ENCODE measurements at places on chromosomes 2 and 18.

- DNase-seq = no peak
These were observed 211.1 kb downstream of the DSEL start for GRCh38 chr18:67305466-67305865.

GRCh38 chr18:65659312-65659711, 91.5 kb upstream of the CDH7 start:
- no peak for DNase-seq

DNA sequence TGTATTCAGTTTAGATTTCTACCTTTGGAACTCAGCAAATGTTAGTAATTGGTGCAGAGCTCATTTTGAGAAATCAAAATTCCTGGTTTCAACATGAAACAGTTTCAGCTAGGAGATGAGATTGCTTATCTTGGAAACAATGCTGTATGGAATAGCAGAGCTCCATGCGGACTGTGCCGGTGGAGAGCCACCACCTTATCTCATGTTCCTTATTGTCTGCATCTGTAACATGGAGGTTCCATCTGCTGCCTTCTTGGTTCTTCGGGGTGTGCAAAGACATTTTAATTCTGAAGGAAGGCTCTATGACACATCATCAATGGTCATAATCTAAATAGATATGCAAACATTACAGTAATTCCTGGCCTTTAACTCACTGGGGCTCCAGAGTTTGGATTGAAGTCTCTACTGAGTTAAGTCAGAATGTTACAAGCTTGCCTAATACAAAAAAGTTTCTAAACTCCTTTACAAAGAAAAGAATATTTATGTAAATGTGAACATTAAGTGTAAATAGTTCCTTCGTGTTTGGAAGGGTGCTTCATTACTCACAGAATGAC, 65.3 kb downstream of the PRKRA start:
- no peak for DNase-seq

DNA sequence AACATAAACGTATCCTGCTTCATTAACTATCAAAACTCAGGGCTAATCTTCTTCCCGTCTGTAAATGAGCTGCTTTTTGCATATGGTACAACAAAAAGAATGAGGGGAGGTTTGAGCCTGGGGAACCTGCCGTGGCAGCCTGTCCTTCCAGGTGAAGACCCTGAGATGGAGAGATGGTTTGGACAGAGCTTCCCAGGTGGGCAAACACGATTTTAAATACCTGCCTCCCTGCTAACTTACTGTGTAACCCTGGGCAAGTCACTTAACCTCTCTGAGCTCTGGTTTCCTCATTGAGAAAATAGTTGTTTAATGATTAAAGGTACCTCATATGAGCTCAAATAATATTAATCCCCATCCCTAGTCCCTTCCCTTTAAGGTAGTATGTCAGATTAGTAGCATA, 9.0 kb downstream of the EMX1 start:
- DNase-seq = no peak

DNA sequence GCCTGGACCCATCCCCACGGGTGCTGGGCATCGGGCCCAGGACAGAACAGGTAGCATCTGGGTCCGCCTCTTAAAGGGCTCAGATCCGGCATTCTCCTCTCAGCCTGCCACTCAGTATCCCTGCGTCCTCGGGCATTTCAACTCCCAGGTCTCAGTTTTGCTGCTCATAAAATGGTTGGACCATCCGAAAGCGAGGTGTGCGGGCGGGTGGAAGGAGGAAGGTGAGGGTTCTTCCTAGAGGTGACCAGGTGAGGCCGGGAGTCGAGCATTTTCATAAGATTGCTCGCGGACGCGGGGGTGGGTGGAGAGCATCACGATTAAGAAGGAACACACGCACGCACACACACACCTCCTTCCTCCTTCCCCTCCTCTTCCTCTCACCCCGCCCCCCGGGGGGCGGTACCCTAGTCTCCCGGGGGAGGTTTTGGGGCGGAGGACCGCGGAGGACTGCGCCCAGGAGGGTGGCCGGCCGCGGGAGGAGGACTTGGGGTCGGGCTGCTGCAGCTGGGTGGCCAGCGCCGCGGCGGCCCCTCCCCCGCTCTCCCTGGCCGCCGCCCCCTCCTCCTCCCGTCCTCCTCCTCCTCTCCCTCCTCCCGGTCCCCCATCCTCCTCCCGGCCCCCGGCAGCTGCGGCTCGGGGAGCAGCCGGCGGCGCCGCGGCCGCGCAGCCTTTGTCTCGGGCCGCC, 97.9 kb upstream of the GPR45 start:
- no peak for DNase-seq

DNA sequence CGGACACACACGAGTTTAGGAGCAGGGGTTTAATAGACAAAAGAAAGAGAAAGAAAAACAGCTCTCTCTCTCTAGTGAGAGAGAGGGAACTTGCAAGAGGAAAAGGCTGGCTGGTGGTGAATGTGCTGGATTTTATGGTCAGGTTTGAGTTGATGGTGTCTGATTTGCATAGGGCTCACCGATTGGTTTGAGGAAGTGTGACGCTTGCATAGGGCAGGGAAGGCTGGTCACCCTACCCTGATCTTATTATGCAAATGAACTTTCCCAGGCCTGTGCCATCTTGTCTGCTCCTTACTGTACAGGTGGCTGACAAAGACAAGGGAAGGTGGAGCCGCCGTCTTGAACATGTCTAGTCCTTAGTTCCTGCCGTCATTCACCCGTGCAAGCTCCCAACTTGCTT, 408.9 kb downstream of the RIT2 start:
- DNase-seq = peak; percentile 75

- DNase-seq = no peak
These were observed 5.8 kb upstream of the TWSG1 start for GRCh38 chr18:9328776-9329175.

DNA sequence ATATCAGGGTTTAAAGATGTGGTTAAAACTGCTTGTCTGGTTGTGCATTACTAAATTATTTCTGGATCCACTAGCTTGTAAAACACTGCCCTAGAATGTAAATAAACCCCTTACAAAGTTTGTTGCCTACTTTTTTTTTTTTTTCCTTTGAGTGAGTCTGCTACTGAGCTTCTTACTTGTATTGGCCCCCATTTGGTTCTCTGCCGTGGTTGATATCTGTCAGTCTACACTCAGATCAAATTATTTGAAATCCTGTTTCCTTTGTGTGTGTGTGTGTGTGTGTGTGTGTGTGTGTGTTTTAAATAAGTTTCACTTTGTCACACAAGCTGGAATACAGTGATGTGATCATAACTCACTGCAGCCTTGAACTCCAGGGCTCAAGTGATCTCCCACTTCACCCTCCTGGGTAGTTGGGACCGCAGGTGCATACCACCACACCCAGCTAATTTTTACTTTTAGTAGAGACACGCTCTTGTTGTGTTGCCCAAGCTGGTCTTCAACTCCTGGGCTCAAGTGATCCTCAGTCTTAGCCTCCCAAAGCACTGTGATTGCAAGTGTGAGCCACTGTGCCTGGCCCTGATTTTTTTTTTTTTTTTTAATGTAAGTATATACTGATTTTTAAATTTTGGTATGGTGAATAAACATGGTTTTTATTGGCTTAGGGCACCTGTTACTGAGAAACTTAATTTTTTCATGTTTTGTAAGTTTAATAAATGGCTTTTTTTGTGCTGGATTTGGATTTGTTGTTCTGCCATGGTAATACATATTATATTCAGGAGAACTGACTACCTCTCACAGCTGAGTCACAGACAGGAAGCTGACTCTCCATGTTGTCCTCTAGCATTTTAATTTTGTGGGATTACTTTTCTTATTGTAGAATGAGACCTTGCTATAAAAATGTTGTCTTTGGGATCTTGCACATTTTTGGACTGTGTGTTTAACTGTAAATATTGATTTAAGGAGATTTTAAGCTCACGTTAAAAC, 48.5 kb downstream of the MAP4K4 start:
- DNase-seq = no peak

GRCh38 chr2:233380132-233380895, 26.0 kb downstream of the DGKD start:
- no peak for DNase-seq

- no peak for DNase-seq
These were observed 33.5 kb downstream of the POLE4 start for GRCh38 chr2:74991977-74992376.

GRCh38 chr2:165645930-165646831, 147.9 kb downstream of the GALNT3 start:
- no peak for DNase-seq

DNA sequence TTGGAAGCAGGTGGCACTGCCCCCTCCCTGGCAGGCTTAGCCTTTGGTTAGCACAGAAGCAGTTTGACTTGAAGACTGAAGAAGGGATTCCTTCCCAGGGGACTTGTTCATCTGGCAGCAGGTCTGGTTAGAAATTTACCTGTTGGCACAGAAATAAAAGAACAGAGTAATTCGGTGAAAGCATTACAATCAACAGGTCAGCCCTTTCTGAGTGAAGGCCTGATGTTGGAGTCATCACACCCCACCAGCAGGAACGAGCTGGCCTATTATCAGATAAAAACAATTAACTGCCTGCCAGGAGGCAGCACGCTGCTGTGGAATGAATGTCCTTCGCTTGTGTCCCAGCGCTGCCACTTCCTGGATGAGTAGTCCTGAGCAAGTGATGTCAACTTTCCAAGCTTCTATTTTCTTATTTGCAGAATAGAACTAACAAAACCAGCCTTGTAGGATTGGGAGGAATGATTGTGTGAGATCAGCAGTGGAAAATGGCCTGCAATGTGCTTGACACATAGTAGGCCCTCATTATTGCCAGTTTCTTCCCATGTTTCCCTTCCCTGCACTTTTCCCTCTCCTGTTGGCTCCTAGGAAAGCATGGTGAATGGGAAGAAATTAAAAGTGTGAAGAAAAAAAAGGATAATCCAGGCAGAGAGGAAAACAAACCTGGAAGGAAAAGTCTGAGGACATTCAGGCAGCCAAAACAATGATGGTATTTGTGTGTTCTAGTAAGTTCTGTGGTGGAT, 29.0 kb downstream of the LGALSL start:
- no peak for DNase-seq

DNA sequence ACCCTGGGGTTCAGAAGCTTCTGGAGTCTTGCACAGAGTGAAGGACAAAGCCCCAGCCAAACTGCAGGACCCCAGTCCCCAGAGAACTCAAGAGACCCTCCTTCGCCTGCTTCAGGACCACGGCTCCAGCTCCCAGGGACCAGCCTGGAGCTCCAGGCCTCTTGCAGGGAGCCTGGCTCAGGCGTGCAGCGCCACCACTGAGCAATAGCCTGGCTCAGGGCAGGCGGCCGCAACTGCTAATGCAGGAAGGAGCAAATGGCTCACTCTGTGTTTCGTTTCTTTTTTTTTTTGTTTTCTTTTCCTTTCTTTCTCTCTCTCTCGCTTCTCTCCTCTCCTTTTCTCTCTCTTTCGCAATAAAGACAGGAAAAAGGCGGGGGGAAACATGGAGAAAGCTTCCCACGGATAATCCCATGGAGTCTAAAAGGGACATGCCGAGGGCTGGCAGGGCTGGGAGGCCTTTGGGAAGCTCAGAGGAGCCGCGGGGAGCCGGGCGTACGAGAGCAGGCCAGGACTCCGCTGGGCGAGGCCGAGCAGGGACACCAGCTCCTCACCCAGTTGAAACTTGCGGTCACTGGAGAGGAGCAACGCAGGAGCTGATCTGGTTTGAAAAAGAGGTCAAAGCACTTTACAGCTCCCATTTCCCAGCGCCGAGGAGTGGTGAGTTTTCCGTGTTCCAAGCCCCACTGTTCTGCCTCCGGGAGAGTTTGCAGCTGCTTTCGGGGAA, 244.8 kb downstream of the TWIST2 start:
- no peak for DNase-seq

- no peak for DNase-seq
These were observed 176.8 kb upstream of the GLI2 start for GRCh38 chr2:120558847-120559246.

GRCh38 chr2:201996679-201997314, 36.9 kb upstream of the FZD7 start:
- DNase-seq = no peak

- peak; percentile 0 for DNase-seq
These were observed 1321.6 kb upstream of the ACVR2A start for GRCh38 chr2:146523196-146523595.

DNA sequence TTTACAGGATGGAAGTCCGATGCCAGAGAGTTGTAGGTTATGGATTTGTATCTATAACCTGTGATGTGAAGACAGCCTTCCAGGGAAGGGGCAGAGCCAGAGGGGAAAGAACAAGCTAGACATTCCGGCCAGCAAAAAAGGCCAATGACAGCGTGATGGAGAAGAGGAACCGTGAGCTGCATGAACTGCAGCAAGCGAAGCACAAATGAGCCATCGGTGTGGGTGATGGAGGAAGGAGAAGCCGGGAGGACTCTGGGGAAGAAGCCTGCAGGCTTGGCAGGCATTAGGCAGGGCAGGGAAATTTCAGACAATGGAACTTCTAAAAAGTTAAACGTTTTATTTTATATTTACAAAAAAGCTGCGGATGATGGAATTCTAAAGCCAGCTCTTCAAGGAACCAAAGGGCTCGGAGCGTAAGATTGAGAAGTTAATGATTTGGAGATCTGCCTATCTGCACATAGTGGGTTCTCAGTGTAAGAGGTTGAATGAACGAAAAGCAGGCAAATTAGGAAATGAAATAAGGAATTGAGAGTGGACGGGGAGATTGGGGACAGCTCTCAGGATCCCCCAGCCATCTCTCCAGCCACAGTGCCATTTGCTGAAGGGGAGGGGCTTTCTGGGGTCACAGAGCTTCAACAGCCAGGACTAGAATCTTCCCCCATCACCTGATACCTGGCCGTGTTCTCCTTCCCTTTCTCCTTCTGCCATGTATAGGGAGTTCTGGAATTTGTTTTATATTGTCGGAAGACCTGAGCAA, 28.4 kb downstream of the NGEF start:
- no peak for DNase-seq

DNA sequence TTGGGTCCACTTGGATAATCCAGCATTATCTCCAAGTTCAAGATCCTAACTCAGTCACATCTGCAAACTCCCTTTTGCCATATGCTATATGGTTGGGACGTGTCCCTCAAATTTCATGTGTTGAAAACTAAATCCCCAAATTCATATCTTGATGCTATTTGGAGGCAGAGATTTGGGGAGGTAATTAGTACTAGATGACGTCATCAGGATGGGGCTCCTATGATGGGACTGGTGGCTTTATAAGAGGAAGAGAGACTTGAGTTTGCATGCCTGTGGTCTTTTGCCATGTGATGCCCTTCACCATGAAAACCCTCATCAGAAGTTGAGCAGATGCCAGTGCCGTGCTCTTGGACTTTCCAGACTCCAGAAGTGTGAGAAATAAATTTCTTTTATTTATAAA, 16.8 kb upstream of the SMAD4 start:
- DNase-seq = no peak

- no peak for DNase-seq
These were observed 15.0 kb downstream of the NAB1 start for GRCh38 chr2:190663839-190664238.

DNA sequence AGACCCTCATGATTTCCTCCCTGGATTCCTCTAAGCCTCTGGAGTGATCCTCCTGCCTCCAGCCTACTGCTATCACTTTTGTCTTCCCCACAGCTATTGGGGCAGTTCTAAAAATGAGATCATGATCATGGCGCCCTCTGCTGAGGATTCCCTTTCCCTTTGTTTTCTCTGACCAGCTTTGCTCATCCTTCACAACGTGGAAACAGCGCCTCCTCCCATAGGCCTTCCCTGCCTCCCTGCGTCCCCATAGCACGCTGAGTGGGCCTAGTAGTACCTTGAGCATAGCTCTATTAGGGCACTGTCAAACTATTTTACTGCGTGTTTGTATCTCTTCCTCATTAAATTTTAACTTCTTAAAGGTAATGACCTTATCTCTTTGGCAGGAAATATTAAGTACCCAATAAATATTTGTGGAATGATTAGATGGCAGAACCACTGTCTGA, 207.0 kb upstream of the FANCL start:
- peak; percentile 71 for DNase-seq

GRCh38 chr2:130963849-130964793, 127.4 kb downstream of the ARHGEF4 start:
- DNase-seq = peak; percentile 13

All from NCI-H2029 treated with DMSO at 0.1 percent for 48 hours (cell line).